ENCODE measurements at places on chromosomes 1 and 21. TPM values are rescaled to one million over a fixed set of nuclear protein-coding genes. Genes with fewer than 3 reads are reported as not detected.

The MPZ gene
- 0.99 TPM for total RNA-seq

The FCRLB gene
- total RNA-seq = 0.60 TPM

The ZNF644 gene
- 48.3 TPM for total RNA-seq

The ITLN1 gene
- not detected for total RNA-seq

The LHX4 gene
- total RNA-seq = not detected

Data from pulmonary artery endothelial cell (primary cell).